ENCODE measurements at places on chromosomes 7 and 10.

DNA sequence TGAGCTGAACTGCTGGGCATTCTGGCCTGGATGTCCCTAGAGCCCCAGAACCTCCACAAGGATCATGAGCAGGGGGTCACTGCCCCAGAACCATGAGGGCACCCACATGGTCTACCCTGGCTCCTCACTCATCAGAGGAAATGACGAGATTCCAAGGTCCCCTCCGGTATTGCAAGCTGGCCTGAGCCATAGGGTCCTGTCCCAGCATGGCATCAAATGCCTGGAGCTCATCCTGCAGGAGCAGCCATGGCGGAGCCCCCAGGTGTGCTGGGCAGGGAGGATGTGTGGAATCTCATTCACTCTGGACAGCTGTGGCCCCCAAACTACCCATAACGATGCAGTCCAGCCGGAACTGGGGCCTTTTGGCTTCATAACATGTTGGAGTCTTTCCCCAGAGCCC is 66.6 kb upstream of the ANTXRL start:
- DNase-seq, result no peak

- no peak for DNase-seq
Observed at GRCh38 chr10:24762161-24762924, 38.7 kb upstream of the ARHGAP21 start.

GRCh38 chr7:150368884-150369747 is 494 bp downstream of the REPIN1 start:
- DNase-seq, result peak; percentile 65

DNA sequence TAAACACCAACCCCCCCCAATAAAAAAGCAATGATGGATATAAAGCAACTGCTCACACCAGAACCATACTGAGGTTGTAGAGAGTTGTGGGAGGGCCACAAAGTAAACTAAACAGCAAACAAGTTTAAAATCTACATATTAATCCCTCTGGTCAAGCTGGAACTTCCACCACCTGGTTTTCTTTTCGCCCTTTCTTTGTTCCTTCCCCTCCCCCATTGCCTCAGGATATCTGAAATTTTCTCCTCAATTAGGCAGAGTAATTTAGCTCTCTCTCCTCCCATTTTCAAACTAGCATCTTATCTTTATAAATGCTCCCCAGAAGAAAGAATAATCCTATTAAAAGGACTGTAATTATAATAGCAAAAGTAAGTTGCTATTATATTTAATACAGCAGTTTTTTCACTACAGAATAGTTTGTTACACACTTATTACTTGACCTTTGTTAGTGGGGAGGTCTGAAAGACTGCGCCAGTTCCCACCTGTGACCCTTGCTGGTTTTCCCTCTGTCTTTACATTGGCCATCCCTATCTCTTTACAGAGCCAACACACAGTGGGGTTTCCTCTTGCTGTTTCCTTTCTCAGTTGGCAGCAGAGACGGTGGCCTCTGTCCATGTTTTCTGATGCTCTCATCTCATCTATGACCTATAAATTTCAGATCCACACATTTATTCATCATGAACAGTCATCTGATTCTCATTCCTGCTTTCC is 235.4 kb downstream of the RNLS start:
- peak; percentile 96 for DNase-seq
